Stimulated activated CD4-positive, alpha-beta T cell treated with anti-CD3 and anti-CD28 coated beads, Interleukin-12 subunit alpha, Interleukin-12 subunit beta, amount 100 ng/mL, for 4 hours (primary cell): ENCODE measurements at places on chromosomes 16 and 17.

GRCh38 chr17:57876023-57876865 is 26.4 kb upstream of the MRPS23 start:
- DNase-seq: no peak

GRCh38 chr17:69913216-69913615 is 161.8 kb upstream of the KCNJ16 start:
- DNase-seq: no peak

DNA sequence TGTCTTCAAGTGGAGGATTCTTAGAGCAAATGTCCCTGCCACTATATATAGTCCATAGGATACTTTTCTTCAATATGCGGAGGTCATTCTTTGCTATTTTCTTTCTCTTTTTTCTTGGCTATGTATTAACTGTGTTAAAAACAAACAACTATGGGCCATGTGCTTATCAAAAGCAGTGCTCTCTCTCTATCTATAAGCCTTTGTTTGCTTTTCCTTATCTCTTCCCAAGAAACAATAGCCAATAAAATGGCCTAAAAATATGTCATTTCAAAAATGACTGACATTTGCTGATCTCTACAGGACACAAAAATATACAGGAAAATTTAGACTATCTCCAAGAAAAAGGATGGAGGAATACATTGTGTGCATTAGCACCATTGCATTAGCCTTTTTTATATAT is 212.1 kb downstream of the MAF start:
- no peak for DNase-seq

GRCh38 chr16:57962756-57963155 is 8.2 kb downstream of the CNGB1 start:
- DNase-seq: no peak

- no peak for DNase-seq
Observed at GRCh38 chr17:33390479-33391176, 97.5 kb upstream of the ASIC2 start.

DNA sequence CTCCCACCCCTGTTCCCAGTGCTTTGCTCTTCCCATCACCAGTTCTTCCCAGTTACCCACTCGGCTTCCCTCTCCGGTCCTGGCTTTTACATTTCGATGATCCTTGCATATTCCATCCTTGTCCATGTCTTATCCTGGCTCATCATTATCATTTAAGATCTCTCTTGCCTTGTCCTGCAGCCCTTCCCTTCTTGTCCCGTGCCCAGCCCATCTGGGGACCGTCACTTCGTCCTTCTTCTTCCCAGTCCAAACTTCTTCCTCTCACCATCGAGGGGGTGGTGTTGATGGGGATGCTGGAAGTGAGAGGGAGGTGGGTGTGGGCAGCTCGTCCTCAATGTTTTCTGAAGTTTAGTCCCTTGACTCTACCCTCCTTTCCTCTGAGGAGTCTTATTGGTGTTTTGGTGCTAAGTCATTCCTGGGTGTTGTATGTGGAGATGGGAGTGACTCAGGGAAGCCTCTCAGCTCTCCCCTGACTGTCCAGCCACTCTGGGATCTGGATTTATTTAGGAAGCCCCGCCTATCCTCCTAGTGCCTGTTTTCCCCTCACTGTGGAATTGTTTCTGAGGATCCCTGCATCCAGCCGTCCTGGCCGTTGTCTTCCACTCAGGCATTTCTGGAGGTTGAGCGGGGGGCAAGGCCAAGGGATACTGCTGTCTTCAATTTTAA is 975 bp downstream of the SNX29 start:
- no peak for DNase-seq

GRCh38 chr17:73465130-73465952 is 153.5 kb upstream of the CDC42EP4 start:
- DNase-seq: no peak

DNA sequence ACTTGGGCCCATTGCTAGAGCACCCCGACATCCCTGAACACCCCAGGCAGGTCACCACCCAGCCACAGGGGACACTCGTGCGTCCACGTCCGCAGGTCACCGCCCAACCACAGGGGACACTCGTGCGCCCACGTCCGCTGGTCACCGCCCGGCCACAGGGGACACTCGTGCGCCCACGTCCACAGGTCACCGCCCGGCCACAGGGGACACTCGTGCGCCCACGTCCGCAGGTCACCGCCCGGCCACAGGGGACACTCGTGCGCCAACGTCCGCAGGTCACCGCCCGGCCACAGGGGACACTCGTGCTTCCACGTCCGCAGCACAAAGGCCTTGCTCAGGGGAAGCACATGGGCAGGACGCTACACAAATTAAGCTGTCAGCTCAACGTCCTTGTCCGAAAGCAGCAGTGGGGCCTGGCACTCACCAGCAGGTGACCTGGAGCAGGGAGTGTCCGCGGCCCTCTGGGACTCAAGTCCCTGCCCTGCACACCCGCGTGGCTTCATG is 17.7 kb downstream of the GALNS start:
- no peak for DNase-seq

DNA sequence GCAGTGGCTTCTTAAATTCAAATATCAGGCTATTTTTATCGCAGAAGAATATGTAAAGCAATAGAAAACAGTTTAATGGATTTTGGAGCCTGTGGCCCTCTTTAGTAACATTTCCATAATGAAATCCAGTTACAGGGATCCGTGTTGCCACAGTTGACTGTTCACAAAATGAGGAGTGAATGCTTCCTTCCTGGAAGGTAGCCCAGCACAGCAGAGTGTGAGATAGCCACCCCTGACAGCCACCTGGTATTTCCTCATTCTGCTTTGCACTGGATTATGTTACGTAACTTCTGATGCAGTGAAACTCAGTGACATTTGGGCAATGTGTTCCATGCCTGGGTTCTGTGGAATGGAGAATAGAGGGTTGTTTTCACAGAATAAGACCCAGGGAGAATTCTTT is 517.2 kb downstream of the RBFOX1 start:
- DNase-seq: no peak
